GM12878 (cell line): ENCODE measurements at places on chromosomes 4 and X. TPM values are rescaled to one million over a fixed set of nuclear protein-coding genes. Genes with fewer than 3 reads are reported as not detected.

NLRP2B gene
- not detected in 2 replicates for total RNA-seq

FAT4 gene
- total RNA-seq = 0.03 TPM in 1 of 2 replicates, not detected in the other

AREG gene
- not detected in 2 replicates for total RNA-seq

UGT8 gene
- 0.43 and 0.82 TPM in 2 replicates for total RNA-seq

KCND1 gene
- 0.61 and 0.97 TPM in 2 replicates for total RNA-seq

ODAPH gene
- total RNA-seq = not detected in 2 replicates

WWC2 gene
- total RNA-seq = 0.19 and 0.72 TPM in 2 replicates

KLHL34 gene
- total RNA-seq = not detected in 2 replicates

MAGEC1 gene
- 0.05 TPM in 1 of 2 replicates, not detected in the other for total RNA-seq

ZIC3 gene
- not detected in 2 replicates for total RNA-seq

MAGEA9B gene
- not detected in 2 replicates for total RNA-seq

ATP1B4 gene
- not detected in 2 replicates for total RNA-seq

MAGEA2B gene
- not detected in 2 replicates for total RNA-seq

CEP44 gene
- total RNA-seq = 13.3 and 16.6 TPM in 2 replicates

XK gene
- total RNA-seq = not detected in 2 replicates

INTU gene
- 0.15 TPM in 1 of 2 replicates, not detected in the other for total RNA-seq

SMIM31 gene
- not detected in 2 replicates for total RNA-seq

IGSF1 gene
- 0.08 TPM in 1 of 2 replicates, not detected in the other for total RNA-seq

ANKRD37 gene
- total RNA-seq = 18.6 and 19.9 TPM in 2 replicates

GPR143 gene
- total RNA-seq = not detected in 2 replicates

RBM46 gene
- total RNA-seq = not detected in 2 replicates

HPGD gene
- total RNA-seq = 0.08 and 0.41 TPM in 2 replicates

TMEM31 gene
- total RNA-seq = not detected in 2 replicates

F8A3 gene
- total RNA-seq = 1.1 and 2.4 TPM in 2 replicates

RBMXL3 gene
- total RNA-seq = not detected in 2 replicates

TDO2 gene
- total RNA-seq = 0.46 and 0.90 TPM in 2 replicates

UGT2A2 gene
- not detected in 2 replicates for total RNA-seq

ATXN3L gene
- not detected in 2 replicates for total RNA-seq

FABP2 gene
- not detected in 2 replicates for total RNA-seq

NXF2B gene
- total RNA-seq = not detected in 2 replicates

SLC6A14 gene
- 0.05 and 0.24 TPM in 2 replicates for total RNA-seq
